Forelimb muscle (tissue), 1 donor: ENCODE measurements at places on chromosomes 13 and 19. TPM values are rescaled to one million over a fixed set of nuclear protein-coding genes. Genes with fewer than 3 reads are reported as not detected.

- no peak for DNase-seq
These were observed 3.2 kb downstream of the TEX30 start for GRCh38 chr13:102770435-102770834.

DNA sequence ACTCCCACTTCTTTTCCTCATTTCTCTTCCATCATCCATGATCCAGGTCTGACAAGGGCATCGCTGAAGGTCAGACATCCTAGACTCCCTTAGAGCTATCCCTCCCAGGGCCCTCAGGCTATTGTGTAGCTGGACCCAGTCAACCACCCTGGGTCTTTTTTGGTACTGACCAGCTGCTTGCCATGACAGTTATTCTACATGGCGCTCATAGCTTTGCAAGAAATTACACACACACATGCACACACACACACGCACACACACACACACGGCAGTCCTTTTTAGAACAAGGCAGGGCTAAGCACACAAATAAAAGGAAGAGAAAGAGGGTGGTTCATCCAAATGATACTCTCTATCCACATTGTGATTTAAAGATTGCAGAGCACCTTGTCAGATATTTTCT is 18.3 kb downstream of the SIAH3 start:
- DNase-seq = no peak

DNA sequence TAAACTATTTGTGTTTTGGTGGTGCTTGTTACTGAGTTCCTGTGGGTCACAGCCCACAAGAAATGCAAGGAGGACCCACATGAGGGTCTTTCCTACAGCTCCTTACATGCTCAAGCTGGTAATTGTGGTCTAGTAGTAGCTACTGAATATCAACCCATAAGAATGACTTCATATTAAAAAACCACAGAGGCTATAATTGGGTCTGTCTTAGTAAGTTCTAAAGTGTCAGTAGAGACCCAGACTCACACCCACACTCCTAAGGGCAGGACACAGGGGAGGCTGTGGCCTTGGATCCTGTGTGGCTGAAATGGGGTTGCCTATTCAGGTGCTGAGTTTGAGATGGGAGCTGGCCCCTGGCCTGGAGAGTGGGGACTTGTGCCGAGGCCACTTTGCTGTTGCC is 19.6 kb downstream of the TFDP1 start:
- no peak for DNase-seq

DNA sequence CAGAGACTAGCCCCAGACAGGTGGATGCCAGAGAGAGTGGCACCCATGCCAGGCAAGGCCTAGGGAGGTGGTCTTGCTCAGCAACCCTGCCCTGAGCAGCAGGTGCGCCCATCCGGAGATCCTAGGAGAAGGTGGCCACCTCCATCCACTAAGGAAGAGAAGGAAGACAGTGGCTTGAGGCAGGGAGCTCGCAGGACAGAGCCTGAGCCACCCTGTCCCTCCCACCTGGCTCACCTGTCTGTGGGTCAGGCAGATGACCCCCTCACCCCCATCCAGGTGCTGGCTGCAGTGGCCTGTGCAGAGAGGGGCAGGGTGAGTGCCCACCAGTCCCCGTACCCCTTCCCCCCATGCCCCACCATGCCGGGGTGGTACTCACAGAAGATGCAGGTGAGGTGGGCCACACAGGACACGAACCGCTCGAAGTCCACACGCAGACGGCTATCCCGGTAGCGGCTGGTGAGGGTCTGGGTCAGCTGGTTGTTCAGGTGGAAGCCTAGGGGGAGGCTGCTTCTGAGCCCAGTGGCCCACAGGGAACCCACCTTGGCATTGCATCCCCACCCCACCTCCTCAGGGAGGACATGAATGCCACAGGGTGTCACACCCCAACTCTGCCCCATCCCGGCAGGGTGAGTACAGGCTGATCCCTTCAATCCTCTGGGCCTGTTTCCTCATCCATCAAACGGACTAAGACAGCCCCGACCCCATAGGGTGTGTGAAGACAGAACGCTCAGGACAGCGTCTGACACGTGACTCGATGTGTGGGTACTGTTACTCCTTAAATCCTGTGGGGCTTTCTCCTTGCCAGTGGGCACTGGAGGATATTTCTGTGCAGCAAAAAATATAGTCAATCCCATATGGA is 13.3 kb downstream of the CAPN12 start:
- DNase-seq = no peak

DNA sequence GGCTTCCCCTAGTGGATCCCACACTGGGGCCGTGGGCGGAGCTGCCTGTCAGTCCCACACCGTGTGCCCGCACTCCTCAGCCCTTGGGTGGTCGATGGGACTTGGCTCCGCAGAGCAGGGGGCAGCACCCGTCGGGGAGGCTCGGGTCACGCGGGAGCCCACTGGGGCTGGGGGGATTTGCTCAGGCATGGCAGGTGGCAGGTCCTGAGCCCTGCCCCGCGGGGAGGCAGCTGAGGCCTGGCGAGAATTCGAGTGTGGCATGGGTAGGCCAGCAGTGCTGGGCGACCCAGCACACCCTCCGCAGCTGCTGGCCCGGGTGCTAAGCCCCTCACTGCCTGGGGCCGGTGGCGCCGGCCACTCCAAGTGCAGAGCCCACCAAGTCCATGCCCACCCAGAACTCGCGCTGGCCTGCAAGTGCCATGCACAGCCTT is 481.7 kb upstream of the PRR20A start:
- no peak for DNase-seq

The MKNK2 gene
- polyA plus RNA-seq = 95.0 TPM

The GPR12 gene
- polyA plus RNA-seq = 0.15 TPM

The TTYH1 gene
- polyA plus RNA-seq = 3.9 TPM
